ENCODE measurements at places on chromosomes 1 and 21. TPM values are rescaled to one million over a fixed set of nuclear protein-coding genes. Genes with fewer than 3 reads are reported as not detected.

The WDTC1 gene
- total RNA-seq, result 61.1 TPM

The MTOR gene
- 26.9 TPM for total RNA-seq

The ZBTB8A gene
- total RNA-seq, result 2.9 TPM

The BCAN gene
- total RNA-seq, result 0.46 TPM

The UBASH3A gene
- not detected for total RNA-seq

The OR2T11 gene
- not detected for total RNA-seq

The CTPS1 gene
- total RNA-seq, result 7.2 TPM

The PRAMEF2 gene
- total RNA-seq, result not detected

The PKN2 gene
- 34.5 TPM for total RNA-seq

The KCNE1 gene
- 4.3 TPM for total RNA-seq

The RUNX3 gene
- 1.0 TPM for total RNA-seq

The TTC24 gene
- not detected for total RNA-seq

The FCGR2B gene
- 17.5 TPM for total RNA-seq

The SLC35D1 gene
- total RNA-seq, result 3.1 TPM

The LRRC71 gene
- not detected for total RNA-seq
